ENCODE measurements at places on chromosomes 16 and 17. TPM values are rescaled to one million over a fixed set of nuclear protein-coding genes. Genes with fewer than 3 reads are reported as not detected.
A peak's percentile ranks its signal among the peaks of the same experiment; 100 is the strongest.

GRCh38 chr17:65227637-65228036 is 90.5 kb downstream of the RGS9 start:
- peaks cover 18% of the 10 kb centered on the region for H3K27me3 ChIP-seq
- peaks cover 13% of the 10 kb centered on the region for H3K4me1 ChIP-seq
- DNase-seq = no peak
- no peak overlapping the region for H3K4me3 ChIP-seq
- H3K27ac ChIP-seq = no peak overlapping the region

The KRTAP4-3 gene
- not detected for polyA plus RNA-seq

DNA sequence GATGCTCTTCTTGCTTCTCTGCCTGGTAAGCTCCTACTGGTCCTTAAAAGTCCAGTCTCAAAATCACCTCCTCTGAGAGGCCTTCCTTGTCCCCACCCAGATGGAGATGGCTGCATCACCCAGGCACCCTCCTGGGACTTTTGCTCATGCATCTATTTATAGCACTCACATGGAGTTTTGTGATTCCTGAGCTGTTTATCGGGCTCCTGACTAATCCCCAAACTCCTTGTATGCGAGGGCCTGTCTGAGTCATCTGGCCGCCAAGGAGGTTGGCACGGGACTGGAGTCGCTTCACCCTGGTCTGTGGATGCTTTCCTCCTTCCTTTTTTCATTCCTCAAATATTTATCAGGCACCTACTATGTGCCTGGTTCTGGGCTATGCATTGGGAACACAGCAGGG is 2.3 kb upstream of the MAP2K3 start:
- H3K27ac ChIP-seq = peak overlapping the region; percentile 21
- H3K36me3 ChIP-seq = no peaks in the 10 kb centered on the region
- no peak overlapping the region for H3K4me3 ChIP-seq
- H3K27me3 ChIP-seq = no peaks in the 10 kb centered on the region

DNA sequence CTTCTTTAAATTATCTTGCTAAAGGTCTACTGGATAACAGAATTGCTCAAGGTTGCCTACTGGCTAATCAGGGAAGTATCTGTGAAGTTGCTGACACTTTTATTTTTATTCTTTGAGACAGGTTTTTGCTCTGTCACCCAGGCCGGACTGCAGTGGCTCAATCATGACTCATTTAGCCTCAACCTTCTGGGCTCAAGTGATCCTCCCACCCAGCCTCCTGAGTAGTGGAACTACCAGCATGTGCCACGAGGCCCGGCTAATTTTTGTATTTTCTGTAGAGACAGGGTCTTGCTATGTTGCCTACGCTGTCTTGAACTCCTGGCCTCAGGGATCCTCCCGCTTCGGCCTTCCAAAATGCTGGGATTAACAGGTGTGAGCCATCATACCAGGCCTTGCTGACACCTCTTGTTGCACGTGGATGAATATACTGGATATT is 43.1 kb downstream of the GLG1 start:
- H3K27me3 ChIP-seq = no peaks in the 10 kb centered on the region
- H3K4me1 ChIP-seq = peaks cover 4% of the 10 kb centered on the region
- no peaks in the 10 kb centered on the region for H3K36me3 ChIP-seq
- H3K4me3 ChIP-seq = no peak overlapping the region

The MIEN1 gene
- polyA plus RNA-seq = 74.5 TPM

- peaks cover 8% of the 10 kb centered on the region for H3K4me1 ChIP-seq
- no peaks in the 10 kb centered on the region for H3K36me3 ChIP-seq
- H3K4me3 ChIP-seq = no peak overlapping the region
Observed at GRCh38 chr16:8966817-8967131, 3.1 kb upstream of the USP7 start.

The HOXB7 gene
- polyA plus RNA-seq = 24.2 TPM

GRCh38 chr16:84795329-84796053 is 24.3 kb upstream of the CRISPLD2 start:
- DNase-seq = peak; percentile 10
- H3K4me1 ChIP-seq = no peaks in the 10 kb centered on the region
- no peak overlapping the region for H3K27ac ChIP-seq

- no peak overlapping the region for H3K4me3 ChIP-seq
- no peaks in the 10 kb centered on the region for H3K4me1 ChIP-seq
- H3K27ac ChIP-seq = no peak overlapping the region
- H3K27me3 ChIP-seq = no peaks in the 10 kb centered on the region
Observed at GRCh38 chr17:61225178-61225882, 174.3 kb upstream of the TBX2 start.

GRCh38 chr16:87538594-87538993 is 45.8 kb upstream of the ZCCHC14 start:
- H3K4me3 ChIP-seq = no peak overlapping the region
- no peaks in the 10 kb centered on the region for H3K27me3 ChIP-seq
- H3K4me1 ChIP-seq = peaks cover 11% of the 10 kb centered on the region
- H3K27ac ChIP-seq = no peak overlapping the region

The EMC6 gene
- polyA plus RNA-seq = 148 TPM

- no peak overlapping the region for H3K27ac ChIP-seq
- H3K27me3 ChIP-seq = peaks cover 95% of the 10 kb centered on the region
- H3K4me1 ChIP-seq = peaks cover 3% of the 10 kb centered on the region
- DNase-seq = peak; percentile 11
- no peak overlapping the region for H3K4me3 ChIP-seq
Observed at GRCh38 chr17:61453566-61454380, 1.6 kb downstream of the TBX4 start.

DNA sequence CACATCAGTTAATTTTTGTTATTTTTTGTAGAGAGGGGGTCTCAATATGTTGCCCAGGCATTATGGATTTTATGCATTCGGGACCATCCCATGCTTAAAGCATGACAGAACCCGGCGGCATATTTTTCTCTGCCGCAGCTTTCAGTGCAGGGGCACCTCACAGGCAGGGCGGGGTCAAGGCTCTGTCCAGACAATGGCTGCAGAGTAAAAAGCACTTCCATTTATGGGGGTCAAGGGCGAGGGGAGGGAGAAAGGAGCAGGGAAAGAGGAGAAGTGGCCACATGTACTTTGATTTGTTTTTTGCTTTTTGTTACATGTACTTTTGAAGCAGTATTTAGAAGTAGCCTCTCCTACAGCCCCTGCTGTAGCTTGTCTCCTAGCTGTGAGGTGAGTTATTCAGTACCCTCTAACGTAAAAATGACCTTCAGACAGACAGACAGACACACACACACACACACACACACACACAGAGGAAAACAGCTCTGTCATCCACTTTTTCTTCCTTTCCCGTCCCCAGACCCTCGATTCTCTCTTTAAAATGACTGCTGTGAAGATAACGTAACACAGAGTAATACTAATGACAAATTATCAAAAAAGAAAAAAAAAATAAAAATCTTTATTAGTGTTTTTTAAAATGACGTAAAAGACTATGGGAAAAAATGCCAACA is 856 bp upstream of the SCPEP1 start:
- peak; percentile 15 for DNase-seq
- no peak overlapping the region for H3K27ac ChIP-seq
- H3K4me3 ChIP-seq = no peak overlapping the region
- H3K36me3 ChIP-seq = no peaks in the 10 kb centered on the region
- H3K4me1 ChIP-seq = peaks cover 14% of the 10 kb centered on the region
- no peaks in the 10 kb centered on the region for H3K27me3 ChIP-seq

GRCh38 chr16:51900221-51900780 is 646.6 kb downstream of the TOX3 start:
- no peak for DNase-seq
- no peaks in the 10 kb centered on the region for H3K4me1 ChIP-seq
- H3K27me3 ChIP-seq = no peaks in the 10 kb centered on the region
- no peak overlapping the region for H3K27ac ChIP-seq

The BAIAP3 gene
- polyA plus RNA-seq = 0.36 TPM

DNA sequence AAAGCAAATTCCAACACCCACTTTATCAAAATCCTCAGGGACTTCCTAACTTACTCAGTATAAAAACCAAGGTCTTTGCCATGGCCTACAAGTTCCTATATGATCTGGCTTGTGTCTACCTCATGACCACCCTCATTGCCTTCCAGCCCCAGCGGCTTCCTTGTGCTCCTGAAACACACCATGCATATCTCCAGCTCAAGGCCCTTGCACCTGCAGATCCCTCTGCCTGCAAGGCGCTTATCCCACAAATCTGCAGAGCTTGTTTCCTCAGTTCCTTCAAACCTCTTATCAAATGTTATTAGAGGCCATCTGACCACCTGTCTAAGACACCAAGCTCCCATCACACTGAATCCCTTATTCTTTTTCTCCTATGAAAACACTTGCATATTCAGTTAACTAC is 2.6 kb downstream of the BBS2 start:
- no peaks in the 10 kb centered on the region for H3K27me3 ChIP-seq
- H3K4me1 ChIP-seq = peaks cover 15% of the 10 kb centered on the region
- no peaks in the 10 kb centered on the region for H3K36me3 ChIP-seq

The ABCC11 gene
- 0.06 TPM for polyA plus RNA-seq

DNA sequence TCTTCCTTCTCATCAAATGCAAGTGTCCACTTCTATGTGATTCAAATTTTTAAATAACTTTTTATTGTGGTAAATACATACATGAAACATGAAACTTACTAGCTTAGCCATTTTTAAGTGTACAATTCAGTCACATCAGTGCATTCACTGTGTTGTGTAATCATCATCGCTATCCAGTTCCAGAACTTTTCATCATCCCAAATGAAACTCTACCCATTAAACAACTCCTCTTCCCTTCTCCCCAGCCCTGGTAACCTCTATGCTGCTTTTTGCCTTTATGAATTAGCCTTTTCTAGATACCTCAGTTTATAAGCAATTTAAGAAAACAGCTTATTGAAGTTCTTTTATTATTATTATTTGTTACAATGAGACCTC is 41.1 kb upstream of the IL34 start:
- no peak overlapping the region for H3K4me3 ChIP-seq
- no peak overlapping the region for H3K27ac ChIP-seq
- no peaks in the 10 kb centered on the region for H3K27me3 ChIP-seq
- no peaks in the 10 kb centered on the region for H3K36me3 ChIP-seq

The IFT20 gene
- polyA plus RNA-seq = 19.2 TPM

The LPO gene
- polyA plus RNA-seq = not detected

DNA sequence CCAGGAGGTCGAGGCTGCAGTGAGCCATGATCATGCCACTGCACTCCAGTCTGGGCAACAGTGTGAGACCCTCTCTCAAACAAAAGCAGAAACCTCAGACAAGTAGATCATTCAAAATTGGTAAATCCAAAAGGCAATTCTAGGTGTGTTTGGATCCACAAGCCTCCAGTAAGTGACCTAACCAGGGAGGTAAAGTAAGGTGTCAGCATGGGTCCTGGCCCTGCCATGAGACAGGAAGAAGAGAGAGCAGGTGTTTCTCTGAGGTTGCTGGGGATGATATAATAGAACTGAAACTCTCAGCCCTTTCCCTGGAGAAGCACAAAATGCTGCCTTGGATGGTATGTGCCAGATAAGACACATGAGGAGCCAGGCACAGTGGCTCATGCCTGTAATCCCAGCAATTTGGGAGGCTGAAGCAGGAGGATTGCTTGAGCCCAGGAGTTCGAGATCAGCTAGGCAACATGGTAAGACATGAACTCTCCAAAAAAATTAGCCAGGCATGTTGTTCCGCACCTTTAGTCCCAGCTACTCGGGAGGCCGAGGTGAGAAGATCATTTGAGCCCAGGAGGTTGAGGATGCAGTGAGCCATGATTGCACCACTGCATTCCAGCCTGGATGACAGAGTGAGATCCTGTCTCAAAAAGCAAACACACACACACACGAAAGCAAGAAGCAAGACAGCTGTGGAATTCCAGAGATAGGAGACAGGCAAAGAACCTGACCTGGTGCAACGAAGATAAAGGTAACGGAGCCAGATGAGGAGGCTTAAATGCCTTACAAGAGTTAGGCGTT is 6.5 kb downstream of the TM4SF5 start:
- no peak for DNase-seq
- no peak overlapping the region for H3K27ac ChIP-seq
- H3K27me3 ChIP-seq = peaks cover 11% of the 10 kb centered on the region
- no peaks in the 10 kb centered on the region for H3K36me3 ChIP-seq

DNA sequence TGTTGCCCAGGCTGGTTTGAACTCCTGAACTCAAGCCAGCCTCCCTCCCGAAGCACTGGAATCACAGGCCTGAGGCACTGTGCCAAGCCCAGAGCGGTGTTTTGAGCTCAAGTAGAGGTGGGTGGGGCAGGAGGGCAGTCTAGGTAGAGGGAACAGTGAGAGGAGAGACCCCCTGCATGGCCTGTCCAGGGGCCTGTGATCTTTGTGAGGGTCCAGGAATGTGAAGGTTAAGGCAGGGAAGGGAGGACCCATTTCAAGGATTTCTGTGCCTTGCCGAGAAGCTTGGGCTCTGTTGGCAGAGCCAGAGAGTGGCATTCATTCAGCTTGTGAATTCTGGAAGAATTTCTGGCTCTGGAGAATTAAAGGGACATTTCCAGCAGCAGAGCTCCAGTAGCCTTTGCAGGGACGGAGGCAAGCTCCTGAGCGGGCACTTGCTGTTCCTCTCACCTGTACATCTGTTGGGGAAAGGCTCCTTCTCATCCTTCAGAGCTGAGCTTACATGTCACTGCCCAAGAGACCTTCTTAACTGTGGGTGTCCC is 2.7 kb downstream of the WWOX start:
- no peak overlapping the region for H3K27ac ChIP-seq
- no peaks in the 10 kb centered on the region for H3K36me3 ChIP-seq
- peaks cover 9% of the 10 kb centered on the region for H3K4me1 ChIP-seq
- DNase-seq = no peak

DNA sequence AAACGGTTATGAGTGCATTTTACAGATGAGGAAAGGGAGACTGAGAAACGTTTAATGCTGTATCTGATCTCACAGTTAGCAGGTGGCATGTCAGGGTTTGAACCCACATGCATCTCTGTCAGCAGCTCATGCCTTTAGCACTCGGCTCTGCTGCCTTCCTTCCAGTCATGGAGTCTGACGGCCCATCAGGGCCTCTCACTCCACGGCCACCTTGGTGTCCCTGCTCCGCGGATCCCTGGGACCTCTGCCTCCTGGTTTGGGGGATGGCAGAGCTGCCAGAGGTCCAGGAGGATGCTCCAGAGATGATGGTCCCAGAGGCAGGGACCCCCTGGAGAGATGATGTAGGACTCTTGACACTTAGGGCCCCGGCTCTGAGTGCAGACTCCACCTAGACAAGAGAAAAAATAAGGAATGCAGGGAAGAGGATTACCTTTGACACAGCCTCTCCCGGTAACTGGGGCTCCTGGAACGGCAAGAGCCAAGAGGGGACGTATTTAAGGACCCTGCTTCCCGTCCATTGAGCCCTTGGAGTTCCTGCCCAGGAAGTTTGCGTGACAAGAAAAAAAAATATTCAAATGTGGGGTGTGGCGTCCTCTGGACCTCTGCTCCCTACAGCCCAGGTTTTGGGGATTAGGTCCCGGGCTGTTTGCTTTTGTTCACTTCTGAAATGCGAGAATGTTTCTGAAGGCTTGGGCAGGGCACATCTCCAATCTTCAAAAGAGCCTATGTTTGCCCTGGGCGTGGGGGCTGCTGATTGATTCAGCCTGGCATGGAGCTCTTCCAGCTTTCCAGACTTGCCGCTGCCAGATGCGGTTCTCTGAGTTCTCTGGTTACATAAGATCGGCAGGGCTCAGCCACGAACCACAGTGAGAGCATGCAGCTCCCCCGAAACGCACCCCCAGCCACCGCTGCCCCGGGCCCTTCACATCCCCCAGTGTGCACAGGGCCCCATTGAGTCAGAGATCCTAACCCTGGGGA is at the start of gene ALDH3A1:
TSS of gene ALDH3A1 (minus strand) at position 470 of the 978 bp plus-strand sequence. CDS start 3,169 bp downstream, outside the sequence.
- no peak within 1 kb of the TSS for H3K4me3 ChIP-seq
- DNase-seq = no peak

Measured in endothelial cell of umbilical vein (primary cell).